ENCODE measurements at places on chromosomes 7 and 10.
A peak's percentile ranks its signal among the peaks of the same experiment; 100 is the strongest.

GRCh38 chr10:63561341-63561740 is 40.1 kb downstream of the REEP3 start:
- DNase-seq = no peak

GRCh38 chr7:91446819-91447218 is 182.6 kb downstream of the FZD1 start:
- no peak for DNase-seq

- DNase-seq = no peak
These were observed 187.4 kb upstream of the GRB10 start for GRCh38 chr7:50970092-50970491.

DNA sequence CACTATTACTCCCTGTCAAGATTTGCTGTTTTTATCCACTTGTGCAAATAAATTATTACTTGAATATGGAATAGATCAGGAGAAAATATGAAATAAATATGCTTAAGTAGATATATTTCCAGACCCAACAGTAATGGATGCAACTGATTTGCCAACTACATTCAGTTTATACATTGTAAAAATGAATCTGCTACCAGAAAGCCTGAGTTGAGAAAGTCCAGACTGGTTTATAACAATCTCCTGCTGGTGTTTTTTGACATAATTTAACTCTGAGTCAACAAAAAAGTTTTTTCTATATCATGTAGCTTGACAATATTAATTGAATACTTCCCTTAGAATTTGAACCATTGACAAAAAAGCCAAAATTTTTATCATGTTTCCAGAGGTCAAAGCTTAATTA is 265.8 kb upstream of the SEMA3D start:
- DNase-seq = no peak

DNA sequence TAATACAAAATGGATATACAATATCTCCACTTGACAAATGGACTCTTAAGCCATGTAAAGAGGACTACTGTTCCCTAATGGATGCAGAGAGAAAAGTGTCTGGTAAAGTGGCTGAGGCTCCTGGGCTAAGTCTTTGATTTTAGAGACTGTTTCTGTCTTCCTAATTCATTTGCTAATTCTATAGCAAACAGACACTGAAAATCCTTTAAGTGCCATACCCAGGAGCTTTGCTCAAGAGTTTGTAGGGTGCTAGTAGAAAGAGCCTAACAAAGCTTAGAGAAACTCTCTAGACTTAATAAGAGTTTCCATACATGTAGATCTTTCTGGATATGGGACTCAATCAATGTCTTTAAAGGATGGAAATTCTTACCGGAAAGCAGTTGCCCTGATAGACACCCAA is 16.7 kb downstream of the CEP55 start:
- no peak for DNase-seq

DNA sequence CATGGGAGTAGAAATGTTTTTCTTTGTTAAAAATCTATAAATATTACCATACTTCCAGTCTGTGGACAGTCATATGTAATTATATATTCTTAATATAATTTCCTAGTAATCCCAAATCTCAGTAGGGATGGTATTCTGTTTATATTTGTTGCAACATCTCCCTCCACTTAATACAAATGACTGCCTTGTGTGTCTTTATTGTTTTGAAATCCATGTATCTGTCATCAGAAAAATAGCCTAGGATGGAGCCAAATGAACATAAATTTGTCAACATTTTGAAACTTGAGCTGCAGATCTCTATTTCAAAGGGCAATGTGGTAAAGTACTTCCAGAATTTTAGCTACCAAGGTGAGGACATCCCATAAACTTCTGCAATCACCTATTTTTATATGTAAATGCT is 290.7 kb downstream of the TSPAN12 start:
- no peak for DNase-seq

- DNase-seq = peak; percentile 55
These were observed 660.0 kb downstream of the SORCS1 start for GRCh38 chr10:106504536-106504935.

GRCh38 chr7:94295850-94296249 is 98.8 kb upstream of the COL1A2 start:
- DNase-seq = peak; percentile 89

- DNase-seq = no peak
These were observed 260.3 kb upstream of the C7orf33 start for GRCh38 chr7:148330124-148330818.

DNA sequence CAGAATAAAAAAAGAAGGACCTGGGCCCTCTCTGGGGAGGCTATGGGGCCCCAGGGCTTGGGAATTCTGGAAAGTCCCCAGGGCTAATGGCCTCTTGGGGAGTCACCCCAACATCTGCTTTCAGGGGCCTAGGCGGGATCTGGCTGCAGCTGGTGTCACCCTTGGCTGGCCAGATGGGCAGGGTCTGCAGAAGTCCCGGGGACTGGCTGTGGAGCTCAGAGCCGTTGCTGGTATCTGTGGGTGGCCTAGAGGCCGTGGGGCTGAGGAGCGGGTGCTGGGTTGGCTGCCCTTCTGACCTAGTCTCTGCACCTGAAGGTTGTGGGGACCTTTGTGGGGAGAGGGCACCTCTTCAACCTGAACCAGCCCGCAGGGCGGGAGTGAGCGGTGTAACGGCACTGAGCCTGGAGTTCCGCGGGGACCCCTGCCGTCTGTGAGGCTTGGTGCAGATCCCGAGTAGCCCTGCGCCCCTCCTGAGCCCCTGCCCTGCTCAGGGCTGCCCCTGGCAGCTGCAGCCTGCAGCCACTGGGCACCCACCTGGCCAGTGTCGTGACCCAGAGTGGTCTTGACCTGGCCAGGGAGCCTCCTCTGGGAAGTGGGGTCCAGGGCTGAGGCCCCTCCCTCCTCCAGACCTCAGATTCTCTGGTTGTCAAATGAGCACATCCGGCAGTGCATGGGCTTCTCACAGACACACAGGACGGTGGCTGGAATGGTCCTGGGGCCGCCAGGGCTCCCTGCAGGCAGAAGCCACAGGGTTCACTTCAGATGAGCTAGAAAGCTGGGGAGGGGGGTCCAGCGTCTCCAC is 51.5 kb downstream of the UNCX start:
- DNase-seq = no peak

- DNase-seq = no peak
These were observed 293.4 kb upstream of the C7orf33 start for GRCh38 chr7:148296994-148297644.

GRCh38 chr10:35212856-35213255 is 86.2 kb downstream of the CREM start:
- peak; percentile 46 for DNase-seq

GRCh38 chr7:150902078-150903033 is 50.0 kb downstream of the AOC1 start:
- no peak for DNase-seq

DNA sequence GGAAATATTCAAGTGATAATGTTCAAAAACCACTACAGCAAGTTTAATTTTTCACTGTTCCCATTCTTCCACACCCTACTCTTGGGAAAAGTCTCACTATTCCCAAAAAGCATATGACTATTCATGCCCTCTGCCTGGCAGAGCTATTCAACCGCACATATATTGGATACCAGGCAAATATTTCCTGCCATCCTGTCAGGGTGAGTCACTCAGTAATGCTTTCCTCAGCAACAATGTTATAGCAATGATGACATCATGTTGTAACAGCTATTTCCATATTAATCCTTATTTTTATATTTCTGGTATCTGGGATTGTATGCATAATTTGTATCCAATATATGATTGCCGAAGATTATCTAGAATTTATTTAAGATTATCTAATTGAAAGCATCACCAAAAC is 114.0 kb upstream of the PLXDC2 start:
- DNase-seq = peak; percentile 52

- no peak for DNase-seq
These were observed 416.4 kb upstream of the FOXK1 start for GRCh38 chr7:4265676-4266075.

GRCh38 chr7:82729172-82730030 is 285.8 kb upstream of the CACNA2D1 start:
- peak; percentile 43 for DNase-seq

GRCh38 chr7:148368562-148368961 is 222.0 kb upstream of the C7orf33 start:
- no peak for DNase-seq

DNA sequence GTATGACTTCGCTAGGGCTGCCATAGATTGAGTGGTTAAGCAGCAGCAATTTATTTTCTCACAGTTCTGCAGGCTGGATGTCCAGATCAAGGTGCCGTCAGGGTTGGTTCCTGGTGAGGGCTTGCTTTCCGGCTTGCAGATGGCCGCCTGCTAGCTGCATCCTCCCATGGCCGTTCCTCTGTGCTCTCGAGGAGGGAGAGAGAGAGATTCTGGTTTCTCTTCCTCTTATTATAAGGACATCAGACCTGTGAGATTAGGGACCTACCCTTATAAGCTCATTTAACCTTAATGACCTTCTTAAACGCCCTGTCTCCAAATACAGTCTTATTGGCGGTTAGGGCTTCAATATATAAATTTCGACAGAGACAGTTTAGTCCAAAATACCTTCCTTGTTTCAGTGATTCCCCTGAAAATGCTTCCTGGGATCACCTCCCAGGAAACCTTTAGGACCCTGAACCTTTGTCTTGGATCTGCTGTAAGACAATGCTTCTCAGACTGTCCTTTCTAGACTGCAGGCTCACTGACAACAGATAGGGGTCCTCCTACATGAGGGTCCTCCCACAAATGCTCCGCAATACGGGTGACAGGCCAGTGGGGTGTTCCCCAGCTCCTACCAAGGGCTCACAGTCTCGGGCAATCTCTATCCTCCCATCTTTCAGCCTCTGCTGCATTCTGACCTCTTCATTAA is 82.5 kb upstream of the BAIAP2L1 start:
- no peak for DNase-seq

- no peak for DNase-seq
These were observed 586.4 kb downstream of the GATA3 start for GRCh38 chr10:8640878-8641277.

- DNase-seq = no peak
These were observed 79.6 kb upstream of the LRRC4 start for GRCh38 chr7:128110641-128111364.

DNA sequence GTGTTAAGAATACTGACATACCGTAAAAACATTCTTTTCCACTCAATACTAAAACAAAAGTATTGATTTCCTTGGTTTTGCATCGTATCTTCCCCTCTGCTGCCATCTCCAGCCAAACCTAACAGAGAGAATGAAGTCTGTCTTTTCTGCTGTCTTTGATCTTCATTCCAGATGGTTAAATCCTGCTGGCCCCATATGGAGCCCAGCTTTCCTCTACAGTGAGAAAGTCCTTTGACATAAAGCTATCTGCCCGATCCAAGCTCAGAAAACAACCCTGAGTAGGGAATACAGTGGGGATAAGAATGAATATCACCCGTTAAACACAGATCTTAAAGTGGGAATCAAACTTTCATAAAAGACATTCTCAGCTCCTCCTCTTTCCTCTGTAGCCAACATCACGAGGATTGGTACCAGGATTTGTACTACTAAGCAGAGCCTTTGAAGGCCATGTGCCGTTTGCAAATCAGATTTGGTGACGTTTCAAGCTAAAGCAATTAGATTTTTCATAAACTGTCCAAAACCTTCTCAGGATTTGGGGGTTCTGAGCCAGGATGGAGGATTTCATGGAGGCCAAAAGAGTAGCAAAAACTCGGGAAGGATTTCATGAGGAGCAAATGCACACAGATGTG is 30.8 kb upstream of the GPAM start:
- DNase-seq = no peak

- DNase-seq = peak; percentile 41
These were observed 56.1 kb downstream of the AUTS2 start for GRCh38 chr7:69654381-69654780.

DNA sequence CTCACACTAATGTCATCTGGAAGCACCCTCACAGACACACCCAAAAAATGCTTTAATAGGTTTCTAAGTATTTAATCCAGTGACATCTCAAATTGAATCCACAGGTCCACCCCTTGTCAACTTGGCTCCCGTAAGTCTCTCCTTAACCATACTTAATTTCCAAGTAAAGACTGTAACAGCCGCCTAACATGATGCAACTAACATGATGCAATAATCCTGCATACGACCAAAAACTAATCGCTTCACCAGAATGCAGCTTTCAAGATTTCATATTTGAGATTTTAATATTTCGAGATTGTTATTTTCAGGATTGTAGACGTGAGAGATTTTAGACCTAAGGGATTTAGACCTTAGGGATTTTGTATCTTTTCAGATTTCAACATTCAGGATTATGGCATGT is 3.7 kb upstream of the HDAC9 start:
- DNase-seq = no peak

GRCh38 chr10:31757386-31757791 is 171.2 kb downstream of the ARHGAP12 start:
- DNase-seq = no peak

GRCh38 chr10:118805146-118805545 is 50.4 kb upstream of the CACUL1 start:
- no peak for DNase-seq

DNA sequence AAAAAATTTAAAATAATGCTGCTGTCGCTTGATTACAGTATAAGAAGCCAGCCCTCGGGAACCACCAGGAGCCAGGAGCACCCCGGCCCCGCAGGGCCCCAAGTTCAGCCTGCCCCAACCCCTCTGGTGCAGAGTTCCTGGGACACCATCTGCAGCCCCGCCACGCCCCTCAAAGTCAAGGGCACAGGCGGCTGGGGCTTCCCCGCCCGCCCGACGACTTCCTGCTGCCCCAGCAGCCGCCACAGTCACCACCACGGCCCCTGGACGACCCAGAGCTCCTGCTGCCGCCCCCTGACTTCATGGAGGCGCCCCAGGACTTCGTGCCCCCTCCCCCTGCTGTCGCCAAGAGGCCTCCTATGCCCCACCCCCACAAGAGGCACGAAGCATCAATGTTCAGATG is 103.6 kb upstream of the PDSS1 start:
- DNase-seq = no peak

- no peak for DNase-seq
These were observed 189.6 kb downstream of the GPAM start for GRCh38 chr10:111993872-111994426.

- DNase-seq = no peak
These were observed 530.6 kb downstream of the ANKRD7 start for GRCh38 chr7:118755067-118755625.

- DNase-seq = no peak
These were observed 439.6 kb downstream of the GRID1 start for GRCh38 chr10:85926986-85927385.

DNA sequence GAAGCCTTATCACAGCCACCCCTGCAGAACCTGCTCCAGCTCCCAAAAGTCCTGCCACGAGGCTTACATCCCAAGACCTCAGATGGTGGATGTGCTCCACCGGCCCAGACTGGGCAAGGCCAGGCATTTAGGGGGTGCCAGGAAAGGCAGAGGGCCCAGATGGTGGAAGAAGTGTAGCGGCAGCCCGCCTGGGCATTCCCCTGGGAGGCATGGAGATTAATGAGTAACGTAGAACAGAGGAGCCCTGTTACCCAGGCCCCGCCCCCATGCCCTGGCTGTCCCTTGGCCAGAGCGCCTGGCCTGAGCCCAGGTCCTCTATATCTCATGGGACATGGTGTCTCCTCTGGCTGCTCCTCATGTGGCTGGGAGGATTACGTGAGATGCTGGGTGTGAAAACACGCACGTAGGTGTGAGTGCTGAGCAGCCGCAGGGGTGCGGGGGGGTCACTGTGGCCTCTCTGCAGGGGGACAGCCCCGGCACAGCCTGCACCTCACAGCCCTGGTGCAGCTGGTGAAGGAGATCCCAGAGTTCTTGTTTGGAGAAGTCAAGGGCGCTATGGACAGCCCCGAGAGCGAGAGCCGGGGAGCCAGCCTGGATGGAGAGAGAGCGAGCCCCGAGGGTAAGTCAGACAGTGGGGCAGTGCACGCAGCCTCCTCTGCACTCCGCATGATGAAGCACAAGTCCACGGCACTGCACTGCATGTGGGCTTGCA is 52.9 kb downstream of the ZNF467 start:
- DNase-seq = no peak
